ENCODE measurements at places on chromosomes 6 and 20.

GRCh38 chr6:10403385-10404106, 11.3 kb downstream of the TFAP2A start:
- DNase-seq = no peak

DNA sequence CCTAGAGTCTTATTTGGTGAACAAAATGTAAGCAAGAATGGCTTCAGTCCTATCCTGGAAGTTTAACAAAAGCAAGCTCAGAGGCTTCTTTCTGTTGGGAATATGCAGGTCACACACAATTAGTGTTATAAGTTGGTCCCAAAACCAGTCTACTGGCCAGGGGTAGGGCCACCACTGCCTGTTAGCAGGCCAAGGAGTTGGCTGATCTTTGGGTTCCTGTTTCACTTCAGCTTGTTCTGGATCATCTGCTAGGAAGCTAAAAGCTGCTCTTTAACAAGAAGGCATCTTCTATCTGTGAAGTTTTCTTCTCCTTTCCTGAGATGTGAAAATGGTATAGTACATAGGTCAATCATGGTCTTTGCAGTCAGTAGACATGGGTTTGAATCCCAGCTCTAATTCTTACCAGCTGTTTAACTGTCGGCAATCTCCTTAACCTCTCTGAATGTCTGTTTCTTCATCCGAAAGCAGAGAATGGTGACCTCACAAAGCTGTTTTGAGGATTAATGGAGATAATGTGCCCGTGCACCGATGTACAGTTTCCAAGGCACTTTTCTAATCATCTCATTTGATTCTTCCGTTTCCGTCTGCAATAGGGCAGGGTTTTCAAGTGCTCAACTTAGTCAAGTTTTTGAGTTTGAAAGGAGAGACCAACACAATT, 271.2 kb upstream of the TAB2 start:
- no peak for DNase-seq

GRCh38 chr6:52499026-52499425, 77.8 kb downstream of the TRAM2 start:
- no peak for DNase-seq

DNA sequence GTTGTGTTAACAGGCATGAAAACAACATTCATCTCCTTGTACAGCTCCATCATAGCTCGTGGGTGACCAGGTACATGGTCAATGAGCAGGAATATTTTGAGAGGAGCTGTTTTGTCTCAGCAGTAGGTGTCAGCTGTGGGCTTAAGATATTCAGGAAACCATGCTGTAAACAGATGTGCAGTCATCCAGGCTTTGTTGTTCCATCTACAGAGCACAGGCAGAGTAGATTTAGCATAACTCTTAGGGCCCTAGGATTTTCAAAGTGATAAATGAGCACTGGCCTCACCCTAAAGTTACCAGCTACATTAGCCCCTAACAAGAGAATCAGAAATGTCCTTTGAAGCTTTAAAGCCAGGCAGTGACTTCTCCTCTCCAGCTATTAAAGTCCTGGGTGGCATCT, 154.2 kb downstream of the BTBD9 start:
- DNase-seq = no peak

DNA sequence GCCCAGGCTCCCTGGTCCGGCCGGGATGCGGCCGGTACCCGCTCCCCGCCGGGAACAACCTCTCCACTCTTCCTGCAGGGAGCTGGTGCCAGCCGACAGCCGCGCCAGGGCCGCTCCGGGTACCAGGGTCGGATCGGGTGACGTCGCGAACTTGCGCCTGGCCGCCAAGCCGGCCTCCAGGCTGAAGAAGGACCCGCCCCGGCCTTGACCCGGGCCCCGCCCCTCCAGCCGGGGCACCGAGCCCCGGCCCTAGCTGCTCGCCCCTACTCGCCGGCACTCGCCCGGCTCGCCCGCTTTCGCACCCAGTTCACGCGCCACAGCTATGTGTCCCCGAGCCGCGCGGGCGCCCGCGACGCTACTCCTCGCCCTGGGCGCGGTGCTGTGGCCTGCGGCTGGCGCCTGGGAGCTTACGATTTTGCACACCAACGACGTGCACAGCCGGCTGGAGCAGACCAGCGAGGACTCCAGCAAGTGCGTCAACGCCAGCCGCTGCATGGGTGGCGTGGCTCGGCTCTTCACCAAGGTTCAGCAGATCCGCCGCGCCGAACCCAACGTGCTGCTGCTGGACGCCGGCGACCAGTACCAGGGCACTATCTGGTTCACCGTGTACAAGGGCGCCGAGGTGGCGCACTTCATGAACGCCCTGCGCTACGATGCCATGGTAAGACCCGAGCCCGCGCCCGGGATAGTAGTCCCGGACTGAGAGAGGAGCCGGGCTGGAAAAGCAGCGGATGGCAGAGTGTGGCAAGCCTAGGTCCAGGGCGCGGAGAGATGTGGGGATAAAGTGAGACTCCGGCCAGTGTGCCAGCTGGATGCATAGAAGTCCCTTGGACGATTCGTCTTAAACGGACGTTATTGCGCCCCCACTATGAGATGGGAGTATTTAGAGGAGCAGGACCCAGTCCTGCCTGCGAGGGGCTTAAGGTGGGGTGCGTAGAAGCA, at the start of gene NT5E:
Gene NT5E (plus strand): TSS at position 266 of the 942 bp plus-strand sequence. CDS start 57 bp downstream, at position 323.
- DNase-seq = peak; percentile 30

DNA sequence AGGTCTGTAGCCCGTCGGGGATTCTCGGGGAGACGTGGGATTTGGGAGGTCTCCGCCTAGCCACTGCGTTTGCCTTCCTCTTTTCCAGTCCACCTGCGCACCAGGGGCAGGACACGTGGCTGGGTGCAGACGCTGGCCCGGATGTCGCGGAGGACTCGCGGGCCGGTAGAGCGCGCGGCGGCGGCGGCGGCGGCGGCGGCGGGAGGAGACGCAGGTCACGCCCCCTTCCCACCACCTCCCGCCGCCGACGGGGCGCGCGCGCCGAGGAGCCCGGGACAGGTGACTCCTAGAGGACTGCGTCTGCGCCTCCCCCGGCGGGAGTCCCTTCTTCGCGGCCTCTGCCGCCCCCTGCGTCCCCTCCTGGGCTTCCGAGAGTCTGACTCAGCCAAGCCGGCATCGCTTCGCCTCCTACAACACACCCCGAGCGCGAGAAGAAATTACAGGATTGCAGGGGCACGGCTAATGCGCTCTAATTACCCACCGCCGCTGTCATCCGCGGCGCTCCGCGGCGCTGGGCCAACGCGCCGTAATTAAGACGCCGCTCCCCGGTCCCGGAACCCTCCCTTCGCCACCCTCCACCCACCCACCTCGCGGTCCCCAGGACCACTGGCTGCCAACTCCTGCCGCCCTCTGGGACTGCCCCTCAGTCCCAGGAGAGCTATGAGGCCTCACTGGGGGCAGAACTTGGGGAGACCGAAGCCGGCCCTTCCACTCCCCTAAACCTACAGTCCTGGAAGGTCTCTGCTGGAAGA, 124.5 kb downstream of the MRPL14 start:
- peak; percentile 69 for DNase-seq

- no peak for DNase-seq
Measured at GRCh38 chr20:20491784-20492264, 123.9 kb downstream of the INSM1 start.

DNA sequence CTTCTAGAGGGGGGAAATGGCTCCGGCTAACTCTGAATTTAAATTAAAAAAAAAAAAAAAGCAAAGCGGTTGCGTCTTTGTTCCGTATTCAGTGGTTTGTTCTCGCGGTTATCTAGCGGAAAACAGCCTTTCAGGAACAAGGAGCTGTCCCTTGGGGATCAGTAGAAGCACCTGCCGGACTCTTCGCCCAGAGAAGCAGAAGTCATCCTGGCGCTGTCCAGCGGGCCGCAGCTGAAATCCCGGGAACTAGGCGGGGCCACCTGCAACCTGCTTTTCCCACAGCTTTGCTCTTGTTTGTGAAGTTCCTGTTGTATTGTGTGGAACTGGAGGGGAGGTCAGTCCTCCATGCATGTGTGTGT, 43.9 kb upstream of the GJE1 start:
- no peak for DNase-seq

GRCh38 chr6:3303795-3304411, 45.2 kb downstream of the PSMG4 start:
- no peak for DNase-seq

- no peak for DNase-seq
Measured at GRCh38 chr6:46407246-46407645, 84.0 kb downstream of the RCAN2 start.

DNA sequence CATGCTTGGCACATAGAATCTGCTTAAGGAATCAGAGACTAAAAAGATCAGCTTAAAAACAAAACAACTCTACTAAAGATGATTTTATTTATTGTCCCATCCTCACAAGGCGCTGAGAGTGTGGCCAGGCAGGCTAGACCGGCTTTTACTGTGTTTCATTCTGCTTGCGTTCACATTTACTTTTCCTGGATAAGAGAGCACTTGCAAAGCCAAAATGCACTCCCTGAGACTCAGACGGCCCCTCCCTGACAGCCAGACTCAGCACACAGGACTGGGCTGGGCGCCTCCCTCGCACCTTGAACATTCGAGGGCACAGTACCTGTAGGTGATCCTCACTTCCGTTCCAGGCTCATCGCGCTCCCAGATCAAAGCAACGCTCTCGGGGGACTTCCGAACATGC, 10.2 kb downstream of the ACSS1 start:
- DNase-seq = no peak

DNA sequence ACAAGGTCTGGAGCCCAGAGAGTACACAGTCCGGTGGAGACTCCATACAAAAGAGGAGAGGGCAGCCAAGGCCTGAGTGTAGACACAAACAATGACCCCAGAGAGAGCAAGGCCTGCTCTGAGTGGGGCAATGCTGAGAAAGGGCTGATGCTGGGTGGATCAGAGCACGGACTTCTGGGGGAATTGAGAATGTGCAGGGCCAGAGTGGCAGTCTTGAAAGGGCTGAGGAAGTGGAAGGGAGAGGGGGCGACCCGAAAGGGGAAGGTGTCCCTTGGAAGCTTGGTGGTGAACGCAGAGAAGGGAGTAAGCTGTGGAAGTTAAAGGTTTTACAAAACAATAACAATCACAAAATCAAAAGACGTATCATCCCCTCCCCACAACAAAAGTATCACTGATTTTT, 12.0 kb upstream of the GRM4 start:
- DNase-seq = no peak

GRCh38 chr20:46130534-46130933, 12.4 kb downstream of the CD40 start:
- DNase-seq = no peak

- DNase-seq = no peak
Measured at GRCh38 chr20:32114305-32114960, 4.9 kb downstream of the TM9SF4 start.

GRCh38 chr6:53532942-53533341, 12.0 kb downstream of the GCLC start:
- DNase-seq = no peak

DNA sequence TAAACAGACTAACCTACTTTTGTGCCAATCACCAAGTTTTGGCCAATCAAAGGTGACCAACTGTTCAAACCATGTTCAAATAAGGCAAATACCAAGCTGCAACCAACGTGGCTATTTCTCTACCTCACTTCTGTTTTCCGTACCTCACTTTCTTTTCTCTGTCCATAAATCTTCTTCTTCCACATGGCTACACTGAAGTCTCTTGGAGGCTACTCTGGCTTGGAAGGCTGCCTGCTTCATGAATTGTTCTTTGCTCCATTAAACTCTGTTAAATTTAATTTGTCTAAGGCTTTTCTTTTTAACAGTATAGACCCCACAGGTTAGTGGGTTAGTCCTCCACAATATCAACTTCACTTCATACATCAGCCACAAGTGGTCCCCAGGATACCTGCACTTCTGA, 58.8 kb downstream of the MKKS start:
- no peak for DNase-seq

GRCh38 chr6:152636021-152636608, 1.0 kb downstream of the SYNE1 start:
- no peak for DNase-seq

DNA sequence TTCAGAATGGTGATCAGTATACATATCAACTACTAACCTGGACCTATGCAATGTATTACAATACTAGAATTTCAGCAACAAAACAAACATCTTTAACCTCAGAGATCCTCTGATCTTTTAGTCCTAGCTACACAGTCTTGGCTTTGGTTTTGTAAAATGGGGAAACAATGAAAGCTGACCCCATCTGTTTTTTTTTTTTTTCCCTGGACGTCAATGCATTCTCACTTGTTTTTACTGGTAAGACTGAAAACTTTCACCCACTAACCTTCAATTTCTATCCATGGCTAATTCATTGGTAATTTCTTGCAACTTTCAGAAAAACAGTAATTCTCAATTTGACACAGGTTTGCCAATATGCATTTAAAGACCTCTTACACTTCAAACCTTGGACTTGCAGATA, 3.0 kb downstream of the KIF13A start:
- no peak for DNase-seq

GRCh38 chr6:93235775-93236174, 183.6 kb downstream of the EPHA7 start:
- no peak for DNase-seq

DNA sequence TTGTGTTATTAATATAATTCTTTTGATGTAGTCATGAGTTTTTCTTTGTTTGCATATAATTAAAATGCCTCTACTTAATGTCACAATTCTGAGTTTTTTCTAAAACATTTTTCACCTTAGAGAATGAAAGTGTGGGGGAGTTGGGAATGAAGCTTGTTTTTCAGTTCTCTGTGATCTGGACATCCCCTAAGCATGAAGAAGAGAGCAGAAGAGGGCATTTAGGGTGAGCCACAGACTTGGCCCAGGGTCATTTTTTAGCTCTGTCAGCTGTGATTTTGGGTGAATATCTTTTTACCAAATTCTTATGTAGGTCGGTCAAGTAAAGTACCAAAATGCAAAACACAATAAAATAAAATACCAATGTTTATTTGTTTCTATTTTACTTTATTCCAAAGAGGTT, 3.9 kb downstream of the OTOR start:
- DNase-seq = no peak

- no peak for DNase-seq
Measured at GRCh38 chr20:32982617-32983458, 21.4 kb downstream of the SUN5 start.

- no peak for DNase-seq
Measured at GRCh38 chr6:112468359-112468758, 121.2 kb downstream of the RFPL4B start.

DNA sequence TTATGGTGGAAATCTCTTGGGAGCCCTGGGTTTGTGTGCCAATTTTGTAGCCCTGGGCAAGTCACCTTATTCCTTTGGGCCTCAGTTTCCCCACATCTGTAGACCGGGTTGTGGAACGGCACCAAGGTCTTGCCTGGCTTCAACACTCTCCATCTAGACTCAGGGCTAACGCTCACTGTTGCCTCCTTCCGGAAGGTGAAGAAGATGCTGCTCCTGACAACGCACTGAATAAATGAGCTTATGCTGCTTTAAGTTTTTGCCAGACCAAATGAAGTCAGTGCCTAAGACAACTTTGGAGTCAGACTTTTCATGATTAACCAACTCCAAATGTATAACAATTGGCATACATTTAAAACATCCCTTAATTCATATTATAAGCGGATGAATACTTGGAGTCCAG, 53.1 kb downstream of the PSMG4 start:
- DNase-seq = no peak

GRCh38 chr20:50534567-50534966, 24.4 kb downstream of the PTPN1 start:
- DNase-seq = no peak

GRCh38 chr20:44576297-44576696, 6.1 kb upstream of the PKIG start:
- no peak for DNase-seq

All from activated naive CD4-positive, alpha-beta T cell treated with anti-CD3 and anti-CD28 coated beads, Interleukin-2, amount 50 U/mL, for 16 hours (primary cell).